Activated T-helper 17 cell treated with anti-CD3 and anti-CD28 coated beads, Interleukin-2, amount 50 U/mL, for 72 hours (primary cell): ENCODE measurements at places on chromosomes 5 and 9. TPM values are rescaled to one million over a fixed set of nuclear protein-coding genes. Genes with fewer than 3 reads are reported as not detected.

GRCh38 chr9:94157050-94157801 is 73.0 kb downstream of the PTPDC1 start:
- ATAC-seq, result no peak

ADAMTSL2 gene
- total RNA-seq, result not detected

GRCh38 chr9:79658926-79659325 is 87.2 kb downstream of the TLE4 start:
- ATAC-seq, result peak; percentile 48

ALDH1A1 gene
- not detected for total RNA-seq

DNA sequence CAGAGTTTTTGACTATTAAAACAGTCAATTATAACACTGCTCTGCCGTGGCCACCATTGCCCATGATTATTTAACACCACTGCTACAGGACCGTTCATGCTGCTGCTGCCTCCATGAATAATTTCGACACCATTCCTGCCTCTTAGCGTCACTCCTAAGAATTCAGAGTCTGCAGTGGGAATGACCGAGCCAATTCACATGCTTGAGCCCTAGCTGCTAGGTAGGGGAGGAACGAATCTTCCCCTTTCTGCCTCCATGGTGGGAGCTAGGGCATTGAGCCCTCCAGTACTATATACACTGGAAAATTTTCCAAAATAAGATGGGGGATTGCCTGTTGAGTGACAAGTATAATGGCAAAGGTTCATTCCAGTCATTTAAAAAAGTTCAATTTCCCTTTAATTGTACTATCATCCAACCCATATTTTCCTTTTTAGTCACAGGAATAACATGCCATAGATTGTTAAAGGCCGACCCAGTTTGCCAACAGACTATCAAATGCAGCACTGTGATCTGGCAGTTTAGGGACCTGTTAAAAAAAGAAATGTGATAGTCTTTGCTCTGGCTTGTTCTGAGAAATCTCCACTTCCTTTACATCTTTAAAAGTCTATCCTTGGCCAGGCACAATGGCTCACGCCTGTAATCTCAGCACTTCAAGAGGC is 13.5 kb upstream of the B4GALT1 start:
- no peak for ATAC-seq

DNA sequence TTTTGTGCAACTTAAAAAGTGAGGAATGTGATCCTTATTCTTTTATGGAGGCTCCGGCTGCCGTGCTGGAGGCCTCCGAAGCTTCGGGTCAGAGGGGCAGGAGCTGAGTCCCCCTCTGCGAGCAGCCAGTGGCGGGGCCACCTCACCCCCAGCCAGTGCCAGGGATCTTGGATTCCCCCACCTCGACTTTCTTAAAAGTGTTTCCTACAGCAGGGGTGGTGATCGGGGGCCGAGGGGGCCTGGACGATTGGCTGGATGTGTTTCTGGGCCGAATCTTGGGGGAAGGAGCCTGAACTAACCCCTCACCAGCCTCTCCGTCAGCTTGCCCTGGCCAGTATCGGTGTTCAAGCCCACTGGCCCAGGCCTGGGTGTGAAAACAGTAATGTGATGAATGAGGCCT is 92.2 kb upstream of the LMX1B start:
- no peak for ATAC-seq

IFNA21 gene
- total RNA-seq, result not detected

DNA sequence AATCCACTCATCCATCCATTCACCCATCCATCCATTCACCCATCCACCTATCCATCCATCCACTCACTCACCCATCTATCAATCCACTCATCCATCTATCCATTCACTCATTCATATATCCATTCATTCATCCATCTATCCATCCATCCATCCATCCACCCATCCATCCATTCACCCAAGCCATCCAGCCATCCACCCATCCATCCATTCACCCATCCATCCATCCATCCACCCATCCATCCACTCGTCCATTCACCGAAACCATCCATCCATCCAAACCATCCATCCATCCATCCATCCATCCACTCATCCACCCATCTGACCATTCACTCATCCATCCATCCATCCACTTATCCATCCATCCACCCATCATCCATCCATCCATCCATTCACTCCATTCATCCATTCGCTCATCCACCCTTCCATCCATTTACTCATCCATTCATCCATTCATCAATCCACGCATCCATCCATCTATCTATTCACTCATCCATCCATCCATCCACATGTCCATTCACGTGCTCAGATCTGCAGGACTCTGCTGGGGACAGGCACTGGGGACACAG is 6.6 kb downstream of the SLC9A3 start:
- no peak for ATAC-seq

OR1L1 gene
- not detected for total RNA-seq

DYNC2I2 gene
- total RNA-seq, result 29.4 TPM

DNA sequence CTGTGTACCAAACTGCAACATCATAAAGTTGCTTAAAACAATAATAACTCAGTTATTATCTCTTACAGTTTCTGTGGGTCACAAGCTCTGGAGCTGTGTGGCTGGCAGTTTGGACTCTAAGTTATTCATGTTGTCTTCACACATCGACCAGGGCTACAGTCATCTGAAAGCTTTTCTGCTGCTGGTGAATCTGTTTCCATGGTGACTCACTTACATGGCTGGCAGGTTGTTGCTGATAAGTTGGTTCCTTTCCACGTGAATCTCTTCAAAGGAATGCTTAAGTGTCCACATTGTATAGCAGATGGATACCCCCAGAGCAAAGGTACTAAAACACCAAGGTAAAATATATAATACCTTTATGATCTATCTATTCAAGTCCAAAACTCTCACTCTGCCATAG is 44.8 kb upstream of the CYLC2 start:
- ATAC-seq, result no peak

RETREG1 gene
- 8.4 TPM for total RNA-seq

BHMT gene
- total RNA-seq, result not detected

DNA sequence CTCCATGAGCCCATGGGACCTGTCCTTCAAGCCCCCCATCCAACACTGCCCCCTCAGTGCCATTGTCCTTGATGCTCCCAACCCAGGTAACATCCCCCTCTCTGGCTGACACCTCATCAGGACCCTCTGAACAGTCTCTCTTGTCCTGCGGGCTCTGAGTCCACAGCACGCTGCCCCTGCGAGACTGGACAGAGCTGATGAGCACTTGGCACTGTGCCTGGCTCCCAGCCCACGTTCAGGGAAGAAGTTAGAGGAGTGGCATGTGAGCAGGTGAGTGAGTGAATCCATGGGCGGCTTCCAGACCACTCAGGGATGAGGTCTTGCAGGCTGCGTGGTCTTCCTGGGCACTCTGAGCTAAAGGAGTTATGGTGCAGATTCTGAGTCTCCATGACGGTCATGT is 70.7 kb downstream of the PAX5 start:
- no peak for ATAC-seq

CD72 gene
- 43.2 TPM for total RNA-seq

DNA sequence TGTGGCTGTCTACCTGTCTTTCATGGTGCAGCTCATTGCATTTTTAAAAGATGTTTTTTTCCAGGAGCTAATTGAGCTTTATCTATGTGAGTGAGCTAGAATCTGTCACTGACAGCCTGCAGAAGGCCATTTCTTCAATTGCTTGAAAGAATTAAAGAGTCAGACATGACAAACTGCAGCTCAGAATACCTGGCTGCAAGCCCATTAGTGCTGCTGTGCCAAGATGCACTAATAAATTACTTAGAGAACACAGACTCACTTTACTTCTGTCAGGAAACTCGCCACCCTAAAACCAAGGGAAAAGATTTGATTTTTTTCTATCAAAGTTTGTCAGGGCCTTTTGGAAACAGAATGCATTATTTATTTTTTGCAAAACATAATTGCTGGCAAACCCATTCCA is 368.3 kb downstream of the CAAP1 start:
- no peak for ATAC-seq

ADGRD2 gene
- total RNA-seq, result not detected

- ATAC-seq, result no peak
Measured at GRCh38 chr9:122444041-122444733, 33.5 kb downstream of the OR1J1 start.

DNA sequence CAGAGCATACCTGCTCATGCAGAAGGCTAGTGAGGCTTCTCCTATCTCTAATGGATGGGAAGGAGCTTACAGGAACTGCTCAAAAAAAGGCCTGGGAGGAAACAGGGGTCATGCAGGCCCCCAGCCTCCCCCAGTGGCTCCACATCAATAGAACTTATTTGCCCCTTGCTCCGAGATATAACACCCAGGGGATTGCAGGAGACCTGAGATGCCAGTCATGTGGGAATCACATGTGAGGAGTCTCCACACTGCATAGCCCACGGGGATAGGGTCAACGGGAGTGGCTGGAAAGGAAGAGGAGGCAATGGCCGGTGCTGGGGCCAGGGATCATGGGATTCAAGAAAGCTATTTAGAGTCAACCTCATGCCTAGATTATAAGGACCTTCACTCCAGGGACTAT is 76.2 kb downstream of the NRG2 start:
- ATAC-seq, result no peak

- ATAC-seq, result no peak
Measured at GRCh38 chr5:113574417-113574816, 60.9 kb downstream of the YTHDC2 start.

IL13 gene
- 4.3 TPM for total RNA-seq

- no peak for ATAC-seq
Measured at GRCh38 chr5:174796711-174797192, 72.4 kb downstream of the MSX2 start.

DNA sequence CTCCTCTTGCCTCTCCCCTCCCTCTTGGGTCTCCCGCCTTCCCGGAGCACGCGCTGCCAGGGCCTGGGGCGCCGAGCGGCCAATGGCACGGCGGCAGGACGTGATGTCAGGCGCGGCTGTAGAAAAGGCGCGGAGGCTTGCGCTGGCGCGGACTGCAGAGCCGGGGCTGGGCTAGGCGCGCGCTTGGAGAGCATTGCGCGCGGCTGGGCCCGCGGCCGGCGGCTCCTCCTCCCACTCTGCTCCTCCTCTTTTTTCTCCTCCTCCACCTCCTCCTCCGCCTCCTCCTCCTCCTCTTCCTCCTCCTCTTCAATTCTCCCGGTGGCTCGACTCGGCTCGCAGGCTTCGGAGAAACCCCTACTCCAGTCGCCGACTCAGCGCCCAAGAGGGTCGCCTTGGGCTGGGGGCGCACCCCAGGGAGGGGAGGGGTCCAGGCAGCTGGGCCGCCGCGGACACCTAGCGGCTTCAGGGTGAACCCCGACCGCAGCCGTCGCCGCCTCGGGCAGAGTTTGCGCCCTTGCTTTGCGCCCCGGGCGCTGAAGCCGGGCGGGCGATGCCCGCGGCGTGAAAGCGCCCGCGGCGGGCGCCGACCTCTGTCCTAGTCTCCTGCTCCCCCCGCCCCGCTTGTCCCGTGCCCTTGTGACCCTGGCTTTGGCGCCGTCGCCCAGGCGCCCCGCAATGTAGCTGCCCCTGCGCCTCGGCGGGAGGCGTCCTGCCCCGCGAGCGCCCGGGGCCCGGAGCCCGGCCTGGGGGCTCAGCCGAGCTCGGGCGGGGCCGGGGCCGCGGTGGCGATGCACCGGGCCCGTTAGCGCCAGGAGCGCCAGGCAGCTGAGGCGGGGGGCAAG is at the start of gene LHX2:
TSS of gene LHX2 (plus strand) at position 309 of the 842 bp plus-strand sequence. CDS start 581 bp downstream, outside the sequence.
- peak; percentile 59 for ATAC-seq

TYRP1 gene
- total RNA-seq, result not detected

PLCXD3 gene
- not detected for total RNA-seq

DNA sequence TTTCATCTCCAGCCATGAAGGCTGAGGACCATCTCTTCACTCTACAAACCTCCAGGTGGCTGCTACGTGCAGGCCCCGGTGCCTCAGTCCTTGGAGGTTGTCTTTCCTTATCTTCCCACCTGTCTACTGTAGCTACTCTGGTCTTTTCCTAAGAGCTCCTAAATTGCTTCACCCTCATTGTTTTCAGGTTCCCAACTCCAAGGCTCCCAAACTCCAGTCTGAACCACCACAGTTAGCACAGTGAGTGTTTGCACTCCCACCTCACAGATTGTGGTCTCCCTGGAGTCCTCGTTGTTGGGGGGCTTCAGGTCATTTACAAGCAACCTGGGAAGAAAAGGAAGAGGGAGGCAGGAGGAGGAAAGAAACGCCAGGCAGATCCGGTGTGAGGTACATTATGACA is 85.3 kb downstream of the NSUN2 start:
- no peak for ATAC-seq

GIN1 gene
- 5.6 TPM for total RNA-seq

GRCh38 chr9:14362175-14362574 is 48.2 kb upstream of the NFIB start:
- no peak for ATAC-seq

GPX3 gene
- total RNA-seq, result not detected

DNA sequence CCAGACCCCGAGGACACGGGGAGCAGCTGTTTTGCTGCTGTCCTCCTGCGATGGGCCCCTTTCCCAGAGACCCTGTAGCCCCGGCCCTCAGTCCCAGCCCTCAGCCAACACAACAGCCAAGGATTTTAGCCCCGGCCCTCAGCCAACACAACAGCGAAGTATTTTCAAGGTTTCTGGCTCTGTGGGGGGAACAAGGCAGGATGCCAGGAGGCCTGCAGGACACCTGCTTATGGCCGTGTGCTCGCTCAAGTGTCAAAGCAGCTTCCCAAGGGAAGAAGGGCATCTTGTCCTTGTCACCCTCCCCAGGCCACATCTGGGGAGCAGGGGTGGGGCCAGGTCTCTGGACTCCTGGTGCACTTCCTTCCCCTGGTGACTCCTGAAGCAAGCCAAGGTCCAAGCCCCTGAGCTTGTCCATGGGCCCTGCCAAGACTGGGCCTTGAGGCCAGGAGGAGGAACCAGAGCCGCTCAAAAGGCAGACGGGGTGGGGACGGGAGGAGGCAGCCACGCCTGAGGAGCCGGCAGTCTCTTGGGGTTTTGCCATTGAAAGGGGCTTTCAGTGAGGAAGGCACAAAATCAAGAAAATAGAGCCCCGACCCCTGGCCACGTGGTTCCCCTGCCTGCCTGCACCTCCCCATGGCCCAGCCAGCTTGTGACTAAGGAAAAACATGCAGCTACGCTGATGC is 10.8 kb downstream of the KCNT1 start:
- ATAC-seq, result no peak

GRCh38 chr5:15007646-15008045 is 136.1 kb upstream of the ANKH start:
- no peak for ATAC-seq

DNA sequence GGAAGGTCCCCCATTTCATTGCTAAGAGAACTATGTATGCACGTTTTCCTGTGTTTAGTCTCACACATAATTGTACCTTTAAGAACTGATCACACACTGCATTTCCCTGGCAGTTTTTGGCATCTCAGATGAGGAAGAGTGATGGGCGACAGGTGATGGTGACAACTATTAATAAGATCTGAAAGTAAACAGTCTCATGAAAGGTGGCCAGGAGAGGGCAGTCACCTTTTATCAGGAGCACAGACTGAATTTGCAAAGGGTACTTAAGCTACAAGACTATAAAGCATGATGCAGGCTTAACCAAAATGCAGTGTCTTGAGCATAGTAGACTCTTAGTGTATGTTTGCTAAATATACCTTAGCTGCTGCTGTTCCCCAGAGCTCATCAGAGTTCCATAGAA is 91.5 kb downstream of the GHR start:
- ATAC-seq, result no peak

DNA sequence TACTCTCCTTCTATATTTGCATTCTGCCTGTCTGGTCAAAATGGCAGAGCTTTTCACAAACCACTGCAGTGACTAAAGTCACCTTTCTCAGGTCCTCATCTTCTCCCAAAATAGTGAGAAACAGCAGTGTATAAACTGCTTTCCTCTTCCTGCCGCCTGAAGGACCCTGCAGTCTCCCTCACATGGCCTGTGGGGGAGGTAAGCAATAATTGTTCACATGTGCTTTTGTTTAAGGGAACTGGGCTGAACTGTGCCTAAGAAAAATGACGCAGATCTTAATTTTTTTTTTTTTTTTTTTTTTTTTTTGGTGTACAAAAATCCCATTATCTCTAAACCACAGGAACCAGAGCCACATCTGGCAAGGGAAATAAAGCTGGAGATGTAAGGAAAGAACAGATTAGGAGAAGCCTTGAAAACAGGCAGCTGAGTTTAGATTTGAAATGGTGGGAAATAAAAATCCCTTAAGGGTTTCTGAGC is 131.7 kb upstream of the VLDLR start:
- no peak for ATAC-seq
